Skin of body (tissue), 3 donors: ENCODE measurements at places on chromosomes 6 and 20.

- no peak for DNase-seq
Measured at GRCh38 chr6:70221715-70222438, 81.0 kb downstream of the COL9A1 start.

DNA sequence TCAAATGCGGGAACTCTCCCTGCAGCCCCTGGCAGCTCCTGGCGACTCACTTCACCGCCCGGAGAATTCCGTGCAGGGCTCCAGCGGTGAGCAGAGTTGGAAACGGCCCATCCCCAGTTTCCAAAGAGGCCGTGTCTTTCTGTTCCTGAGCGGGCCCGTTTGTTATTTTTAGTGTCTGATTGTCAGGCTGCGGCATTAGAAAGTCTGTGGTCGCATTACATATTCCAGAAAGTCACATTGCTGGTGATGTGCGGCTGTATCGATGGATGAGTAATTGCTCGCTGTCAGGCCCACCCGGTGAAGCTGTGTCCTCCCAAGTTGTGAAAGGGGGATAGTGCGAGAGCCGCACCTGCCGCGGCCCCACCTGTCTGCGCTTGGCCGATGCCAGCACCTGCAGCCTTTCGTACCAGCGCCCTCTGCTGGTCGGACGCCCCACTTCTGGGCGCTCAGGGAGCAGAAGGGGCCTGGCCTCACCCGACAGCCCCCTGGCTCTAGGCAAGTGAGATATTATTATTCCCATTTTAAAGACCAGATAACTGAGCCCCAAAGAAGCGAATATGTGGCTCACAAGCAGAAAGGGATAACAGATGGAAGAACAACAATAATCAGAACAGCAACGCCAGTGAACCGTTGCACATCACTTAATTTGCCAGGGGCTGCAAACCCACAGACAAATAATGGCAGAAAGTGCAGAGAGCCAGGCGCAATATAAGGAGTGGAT lies 244.9 kb downstream of the TSHZ2 start:
- DNase-seq: no peak

DNA sequence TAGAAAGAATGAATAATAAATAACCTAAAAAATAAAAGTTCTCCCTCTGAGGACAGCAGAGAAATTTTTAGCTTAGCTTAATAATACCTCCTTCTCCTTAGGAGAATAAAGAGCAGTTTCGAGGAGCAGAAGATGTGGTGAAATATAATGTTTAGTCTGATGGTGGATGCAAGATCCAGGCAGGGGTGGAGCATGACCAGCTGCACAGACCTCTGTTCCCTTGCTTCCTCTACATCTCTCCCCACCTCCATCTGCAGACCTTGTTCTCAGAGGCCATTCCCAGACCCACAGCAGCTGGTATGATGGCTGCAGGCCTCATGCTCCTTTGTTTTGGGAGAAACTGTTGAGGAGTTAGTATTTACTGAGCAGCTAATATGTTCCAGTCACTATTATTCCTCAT lies 1.5 kb downstream of the BTN3A2 start:
- DNase-seq: no peak

- no peak for DNase-seq
Measured at GRCh38 chr6:4486568-4487315, 289.5 kb upstream of the CDYL start.

DNA sequence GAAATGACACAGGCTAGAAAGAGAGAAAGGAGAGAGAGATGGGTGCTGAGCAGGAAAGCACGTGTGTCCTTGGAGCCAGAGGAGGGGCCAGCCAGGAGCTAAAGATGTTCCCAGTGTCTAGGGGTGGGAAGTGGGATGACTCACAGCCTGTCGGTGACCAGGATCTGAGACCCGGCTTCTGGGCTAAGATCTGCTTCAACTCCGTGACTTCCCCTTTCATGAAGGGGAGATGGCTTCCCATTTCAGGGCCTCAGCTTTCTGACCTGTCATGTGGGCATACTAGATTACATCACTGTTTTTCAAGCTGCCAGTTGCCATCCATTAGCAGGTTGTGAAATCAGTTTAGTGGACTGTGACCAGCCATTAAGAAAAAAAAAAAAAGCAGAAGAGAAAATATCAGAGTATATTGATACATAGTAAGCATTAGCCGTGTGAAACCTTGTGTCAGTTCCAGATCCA lies 5.4 kb downstream of the TGM3 start:
- no peak for DNase-seq

GRCh38 chr6:73073238-73073637 lies 152.1 kb downstream of the KHDC1L start:
- DNase-seq: no peak

DNA sequence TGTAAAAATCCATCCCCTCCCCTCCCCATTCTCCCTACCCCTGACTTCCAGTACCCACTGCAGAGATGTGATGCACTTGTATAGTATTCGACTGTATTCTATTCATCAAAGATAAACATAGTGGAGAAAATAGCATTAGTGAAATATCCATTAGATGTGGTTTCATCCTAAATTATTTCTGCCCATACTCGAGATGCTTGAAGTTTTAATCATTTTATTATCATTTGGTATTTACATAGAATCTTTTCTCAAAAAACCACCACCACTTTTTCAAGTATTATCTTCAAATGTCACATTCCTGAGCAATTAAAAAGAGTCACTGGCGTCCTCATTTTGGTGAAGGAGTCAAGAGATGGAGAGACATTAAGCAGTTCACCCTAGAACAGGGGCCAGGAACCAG lies 181.9 kb downstream of the HAO1 start:
- DNase-seq: no peak
